ENCODE measurements at places on chromosomes 1 and 21.

GRCh38 chr1:102420034-102420433 lies 423.3 kb upstream of the OLFM3 start:
- peak; percentile 69 for DNase-seq

DNA sequence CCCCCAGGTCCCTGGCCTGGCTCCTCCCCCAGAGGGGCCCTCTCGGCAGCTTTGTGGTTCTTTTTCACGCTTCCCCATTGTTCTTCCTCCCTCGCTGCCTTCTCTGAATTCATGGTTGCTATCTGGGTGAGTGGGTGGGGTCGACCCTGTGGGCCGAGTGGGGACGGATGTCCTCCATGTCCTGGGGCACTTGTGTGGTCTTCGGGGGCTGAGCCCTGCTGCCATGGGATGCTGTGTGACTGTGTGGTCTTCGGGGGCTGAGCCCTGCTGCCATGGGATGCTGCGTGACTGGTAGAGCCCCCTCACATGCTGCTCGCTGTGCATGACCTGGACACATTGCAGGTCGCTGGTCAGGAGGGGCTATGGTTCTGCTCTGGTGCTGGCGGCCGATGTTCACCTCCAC lies 21.6 kb upstream of the DIP2A start:
- no peak for DNase-seq

GRCh38 chr1:147826259-147826658 lies 65.9 kb upstream of the GJA5 start:
- DNase-seq, result no peak

GRCh38 chr1:161131523-161132409 lies 701 bp downstream of the DEDD start:
- DNase-seq, result peak; percentile 34

DNA sequence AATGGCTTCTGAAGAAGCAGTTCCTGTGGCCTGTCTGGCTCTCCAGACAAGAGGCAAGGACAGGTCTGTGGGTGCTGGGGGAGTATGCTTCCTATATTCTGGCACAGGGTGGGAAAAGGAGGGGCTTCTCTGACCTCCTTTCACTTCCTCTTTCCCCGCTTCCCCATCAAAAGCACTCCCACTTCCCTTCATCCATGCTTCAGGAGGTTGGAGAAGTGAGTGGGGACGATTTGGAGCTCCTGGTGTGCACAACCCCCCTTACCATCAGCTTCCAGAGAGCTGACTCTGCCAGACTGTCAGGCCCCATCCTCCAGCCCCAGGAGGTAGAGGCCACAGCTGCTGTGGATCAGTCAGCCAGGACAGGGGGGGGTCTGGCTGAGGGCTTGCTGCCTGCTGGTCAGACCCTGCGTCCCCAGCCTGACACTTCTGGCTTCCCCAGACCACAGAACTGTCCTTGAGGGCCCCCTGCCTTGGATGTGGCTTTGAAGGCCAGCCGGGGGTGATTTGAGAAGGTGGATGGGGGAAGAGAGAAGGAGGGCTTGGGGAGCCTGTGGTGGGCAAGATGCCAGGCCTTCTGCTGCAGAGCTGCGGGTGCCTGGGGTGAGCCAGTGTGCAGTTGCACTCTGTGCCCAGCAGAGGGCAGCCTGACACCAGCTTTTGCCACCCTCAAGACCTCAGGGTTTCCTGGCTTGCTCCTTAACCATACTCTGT lies 21.5 kb upstream of the TMEM222 start:
- peak; percentile 85 for DNase-seq

DNA sequence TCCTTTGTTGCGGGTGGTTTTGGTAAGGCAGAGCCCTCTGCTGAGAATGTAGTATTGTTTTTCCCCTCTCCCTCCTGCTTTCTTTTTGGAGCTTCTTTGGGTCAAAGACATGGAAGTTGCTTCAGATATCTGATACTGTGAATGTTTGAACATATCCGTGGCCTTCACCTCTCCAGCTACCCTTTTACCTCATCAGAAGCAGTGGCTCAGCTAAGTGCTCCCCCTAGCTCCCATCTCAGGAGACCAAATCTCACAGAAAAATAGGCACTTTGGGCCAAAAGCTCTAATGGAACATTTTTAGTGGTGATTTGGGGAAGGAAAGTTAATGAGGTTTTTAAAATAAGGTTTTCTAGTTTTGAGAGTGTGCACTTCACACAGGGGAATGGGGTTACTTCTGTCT lies 6.3 kb downstream of the TMEM200B start:
- no peak for DNase-seq

- DNase-seq, result no peak
Observed at GRCh38 chr1:184161071-184161698, 109.7 kb downstream of the TSEN15 start.
